ENCODE measurements at places on chromosomes 3 and 15.

GRCh38 chr3:109532257-109533216, 195.2 kb upstream of the DPPA4 start:
- peak; percentile 22 for DNase-seq

- DNase-seq = no peak
Observed at GRCh38 chr15:36757189-36757814, 177.9 kb downstream of the CDIN1 start.

GRCh38 chr3:23203708-23204330, 692 bp downstream of the UBE2E2 start:
- peak; percentile 10 for DNase-seq

- no peak for DNase-seq
Observed at GRCh38 chr3:170477395-170477794, 58.7 kb downstream of the CLDN11 start.

DNA sequence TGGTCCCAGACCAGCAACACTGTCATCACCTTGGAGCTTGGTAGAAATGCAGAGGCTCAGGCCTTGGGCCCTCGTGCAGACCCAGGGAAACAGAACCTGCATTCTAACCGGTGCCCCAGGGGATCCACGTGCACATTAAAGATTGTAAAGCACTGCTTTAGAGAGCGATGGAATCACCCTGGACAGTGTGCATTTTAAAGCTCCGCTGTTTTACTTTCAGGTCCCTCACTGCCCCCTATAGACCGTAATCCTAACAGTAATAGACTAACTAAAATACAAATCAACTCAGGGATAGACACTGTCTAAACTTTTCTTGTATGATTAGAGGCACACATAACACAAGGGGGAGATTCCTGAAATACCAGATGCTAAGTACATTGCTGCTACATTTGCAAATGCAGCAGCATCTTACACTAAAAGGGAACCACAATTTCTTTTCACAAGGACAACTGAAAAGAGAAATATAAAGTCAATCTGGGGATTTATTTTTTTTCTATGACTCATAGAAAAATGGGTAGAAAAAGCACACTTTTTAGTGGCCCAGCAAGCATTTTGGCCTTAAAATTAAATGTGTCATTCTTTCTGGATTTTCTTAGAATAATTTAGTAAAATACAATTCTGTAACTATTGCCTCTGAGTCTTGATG, 10.5 kb upstream of the SH3GL3 start:
- no peak for DNase-seq

GRCh38 chr3:33458446-33458845, 18.2 kb upstream of the UBP1 start:
- no peak for DNase-seq

DNA sequence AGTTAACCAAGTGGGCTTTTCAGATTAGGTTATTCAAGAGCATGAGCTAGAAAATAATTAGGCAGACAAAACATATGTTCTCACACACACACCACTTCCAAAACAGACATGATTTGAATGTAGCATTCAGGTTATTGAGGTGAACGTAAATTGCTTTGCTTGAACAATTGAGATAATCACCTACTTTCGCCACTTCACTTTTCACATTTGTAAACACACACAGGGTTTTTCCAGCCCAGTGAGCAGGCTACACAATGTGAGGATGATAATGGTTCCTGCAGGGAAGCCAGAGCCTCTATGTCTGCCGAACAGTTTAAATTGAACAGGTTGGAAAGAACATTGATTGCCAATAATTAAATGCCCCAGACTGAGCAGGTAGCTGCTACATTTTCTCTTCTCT, 560.8 kb downstream of the OCA2 start:
- no peak for DNase-seq

DNA sequence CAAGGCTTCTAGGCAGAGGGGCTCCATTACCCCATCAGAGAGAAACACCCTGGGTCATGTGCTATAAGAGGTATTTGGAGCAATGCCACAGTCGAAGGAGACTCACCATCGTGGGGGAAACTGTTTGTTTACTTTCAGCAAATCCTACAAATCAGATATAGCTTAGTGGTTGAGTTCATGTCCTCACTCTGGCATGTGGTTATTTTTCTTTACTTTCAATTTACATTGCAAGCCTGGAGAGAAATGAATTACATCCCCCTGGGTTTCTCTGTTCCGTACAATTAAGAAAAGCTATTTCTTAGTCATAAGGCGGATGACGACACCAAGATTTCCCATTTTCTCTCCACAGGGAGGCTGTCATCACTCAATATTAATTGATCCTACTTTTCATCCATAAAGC, 36.9 kb downstream of the RFTN1 start:
- no peak for DNase-seq

DNA sequence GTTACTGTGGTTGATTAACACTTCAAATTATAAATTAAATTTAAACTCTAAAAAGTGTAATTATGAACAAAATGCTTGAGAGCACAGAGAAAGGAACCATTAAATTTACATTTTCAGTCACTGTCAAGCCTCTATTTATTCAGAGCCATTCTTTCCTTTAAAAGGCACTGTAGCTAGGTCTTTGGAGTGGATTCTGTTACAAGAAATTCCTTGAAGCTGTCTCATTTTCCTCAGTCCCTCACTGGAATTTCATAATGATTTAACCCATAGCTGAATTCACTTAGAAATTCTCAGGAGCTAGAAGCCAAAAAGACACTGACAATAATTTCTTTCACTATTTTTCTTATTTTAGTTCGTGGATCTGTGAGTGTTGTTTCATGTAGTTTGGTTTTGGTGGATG, 81.2 kb upstream of the TCF12 start:
- no peak for DNase-seq
